ENCODE measurements at places on chromosomes 2 and 18.
A peak's percentile ranks its signal among the peaks of the same experiment; 100 is the strongest.

DNA sequence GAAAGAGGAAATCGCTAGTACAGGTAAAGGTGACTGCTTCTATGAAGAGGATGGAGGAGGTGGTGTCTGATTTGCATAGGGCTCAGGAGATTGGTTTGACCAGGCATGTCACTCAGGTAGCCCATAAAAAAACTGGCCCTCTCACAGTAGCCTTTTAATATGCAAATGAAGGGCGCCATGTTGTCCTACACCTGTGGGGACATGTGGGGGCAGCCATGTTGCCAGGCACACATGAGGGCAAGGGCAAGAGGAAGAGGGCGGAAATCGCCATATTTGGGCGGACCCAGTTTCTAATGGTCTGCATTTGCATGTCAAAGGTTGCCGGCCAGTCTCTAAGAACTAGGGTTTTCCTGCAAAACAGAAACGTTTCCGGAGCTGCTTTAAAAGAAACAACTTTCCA lies 1330.6 kb downstream of the DSC3 start:
- no peak for DNase-seq

DNA sequence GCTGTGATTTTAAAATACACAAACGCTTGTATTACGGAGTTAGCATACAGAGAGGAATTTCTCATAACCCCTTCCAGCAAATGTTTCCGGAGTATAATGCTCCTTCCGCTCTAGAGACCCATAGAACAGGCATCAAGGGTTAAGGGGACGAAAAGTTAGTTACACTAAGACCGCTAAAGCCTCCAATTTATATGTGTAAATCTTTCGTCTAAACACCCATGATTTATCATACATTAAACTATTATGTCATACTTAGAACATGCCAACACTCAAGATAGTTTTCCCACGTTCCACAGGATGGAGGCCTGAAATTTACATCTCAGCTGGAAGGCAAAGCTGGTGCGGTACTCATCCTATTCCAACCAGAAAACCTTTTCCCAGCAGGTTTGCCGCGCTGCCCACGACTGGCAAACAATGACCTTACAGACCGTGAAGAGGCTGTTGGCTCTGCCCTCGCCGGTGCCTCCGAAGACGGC lies 650 bp downstream of the ORMDL1 start:
- DNase-seq, result no peak

GRCh38 chr2:8222979-8223694 lies 458.7 kb upstream of the ID2 start:
- DNase-seq, result no peak

- no peak for DNase-seq
These were observed 55.7 kb upstream of the EML4 start for GRCh38 chr2:42113452-42113851.

DNA sequence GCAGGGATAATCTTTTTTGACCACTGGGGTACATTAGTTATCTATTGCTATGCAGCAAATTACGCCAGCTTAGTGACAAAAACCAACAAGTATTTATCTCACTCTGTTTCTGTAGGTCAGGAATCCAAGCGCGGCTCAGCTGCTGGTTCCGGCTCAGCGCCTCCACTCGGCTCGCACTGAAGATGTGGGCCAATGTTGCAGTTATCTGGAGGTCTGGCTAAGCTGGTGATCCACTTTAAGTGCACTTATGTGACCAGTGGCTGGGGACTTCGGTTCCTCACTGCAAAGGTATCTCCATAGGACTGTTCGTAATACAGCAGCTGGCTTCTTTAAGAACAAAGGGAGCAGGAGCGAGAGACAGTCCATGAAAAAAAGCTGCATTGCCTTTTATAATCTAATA lies 591.9 kb downstream of the TMEM182 start:
- no peak for DNase-seq

- DNase-seq, result no peak
These were observed 45.6 kb upstream of the SELENOI start for GRCh38 chr2:26300234-26300925.

DNA sequence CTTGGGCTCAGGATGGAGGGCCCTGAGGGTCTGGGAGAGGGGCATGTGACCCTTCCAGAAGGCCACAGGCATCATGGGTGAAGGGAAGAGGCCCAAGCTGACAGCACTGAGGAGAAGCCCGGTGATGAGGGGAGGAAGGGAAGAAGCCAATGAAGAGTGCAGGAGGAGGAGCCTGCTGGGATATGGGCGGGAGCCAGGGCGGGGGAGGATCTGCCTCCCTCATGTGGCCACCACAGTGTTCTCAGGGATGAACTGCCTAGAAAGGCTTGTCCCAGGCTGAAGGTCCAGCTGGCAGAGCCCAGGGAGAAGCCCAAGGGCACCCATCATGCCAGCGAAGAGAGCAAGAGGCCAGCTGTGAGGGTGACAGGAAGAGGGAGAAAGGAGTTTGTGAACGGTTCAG lies 24.6 kb upstream of the PLB1 start:
- DNase-seq, result no peak

DNA sequence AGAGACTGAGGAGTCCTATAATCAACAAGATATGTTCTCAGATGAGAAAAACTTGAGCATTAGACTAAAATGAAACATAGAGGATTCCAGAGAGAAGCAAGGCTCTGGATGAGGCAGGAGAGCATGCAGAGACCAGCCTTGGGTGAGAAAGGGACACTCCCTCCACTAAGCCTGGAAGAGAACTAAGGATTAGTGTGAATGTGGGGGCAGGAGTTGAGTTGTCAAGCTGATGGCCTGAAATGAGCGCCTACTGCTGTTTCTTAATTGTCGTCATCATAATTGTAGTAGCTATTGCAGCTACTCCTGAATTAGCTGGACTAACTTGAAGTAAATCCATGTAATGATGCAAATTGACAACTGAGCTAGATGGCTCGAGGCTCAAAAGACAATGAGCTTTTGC lies 114.1 kb downstream of the PKP4 start:
- no peak for DNase-seq

GRCh38 chr18:62523631-62524439 lies 1.0 kb downstream of the ZCCHC2 start:
- peak; percentile 32 for DNase-seq

- DNase-seq, result no peak
These were observed 149.8 kb downstream of the AGPS start for GRCh38 chr2:177542396-177542795.

GRCh38 chr2:168130346-168130745 lies 117.0 kb downstream of the STK39 start:
- DNase-seq, result no peak

DNA sequence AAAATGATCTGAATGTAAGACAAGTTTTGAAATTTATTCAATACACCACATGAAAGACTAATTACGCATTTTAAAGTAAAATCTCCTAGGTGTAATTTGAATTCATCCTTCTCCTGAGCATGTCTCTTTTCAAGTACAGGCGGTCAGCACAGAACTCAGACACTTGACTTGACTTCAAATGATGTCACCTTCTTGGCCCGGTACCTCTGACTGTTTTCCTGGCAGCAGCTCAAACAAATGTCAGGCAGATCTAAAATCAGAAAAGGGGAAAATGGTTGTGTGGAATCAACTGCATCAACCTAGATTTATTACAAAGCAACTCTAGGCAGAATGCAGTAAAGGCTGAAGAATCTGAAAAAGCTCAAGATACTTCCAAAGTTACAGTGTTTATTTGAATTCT lies 11.4 kb upstream of the PROKR1 start:
- no peak for DNase-seq

- no peak for DNase-seq
These were observed 29.4 kb upstream of the CHMP3 start for GRCh38 chr2:86592547-86593230.

- no peak for DNase-seq
These were observed 97.6 kb downstream of the EPB41L5 start for GRCh38 chr2:120110507-120110906.

DNA sequence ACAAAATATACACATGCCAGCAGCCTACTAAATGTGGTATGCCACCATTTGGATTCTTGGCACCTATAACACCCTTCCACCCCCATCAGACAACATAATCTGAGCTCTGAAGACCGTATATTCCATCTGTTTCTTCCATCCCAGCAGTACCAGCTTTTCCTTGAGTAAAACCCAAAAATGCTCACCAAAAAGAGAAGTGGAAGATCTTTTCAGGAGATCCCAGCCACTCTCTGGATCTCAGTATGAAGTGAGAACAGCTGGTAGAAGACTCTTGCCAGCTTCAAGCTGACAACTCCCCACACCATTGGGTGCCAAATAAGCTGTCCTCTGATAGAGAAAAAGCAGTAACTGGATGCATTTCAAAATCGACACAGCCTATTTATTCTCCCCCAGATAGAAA lies 22.6 kb downstream of the REG1B start:
- no peak for DNase-seq

DNA sequence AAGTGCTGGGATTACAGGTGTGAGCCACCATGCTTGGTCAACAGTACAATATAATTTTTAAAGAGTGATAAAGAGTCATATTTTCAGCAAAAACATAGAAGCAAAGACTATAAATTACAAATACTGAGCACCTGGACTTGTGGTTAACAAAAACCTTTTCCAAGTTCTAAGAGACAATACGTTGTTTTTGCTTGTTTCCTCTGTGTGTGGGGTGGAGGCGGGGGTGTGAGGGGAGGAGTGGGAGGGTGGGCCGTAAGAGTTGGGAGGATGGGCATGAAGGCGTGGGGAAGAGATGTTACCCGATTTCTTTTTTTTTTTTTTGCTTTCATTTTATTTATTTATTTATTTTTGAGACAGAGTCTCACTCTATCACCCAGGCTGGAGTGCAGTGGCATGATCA lies 78.0 kb upstream of the WIPF1 start:
- no peak for DNase-seq

- DNase-seq, result no peak
These were observed 5.6 kb upstream of the CPLX4 start for GRCh38 chr18:59323931-59324622.

- DNase-seq, result no peak
These were observed at the start of gene SOX11 for GRCh38 chr2:5691985-5692529. Gene SOX11 (plus strand): TSS chr2:5692384. CDS start chr2:5692722, 338 bp downstream.

DNA sequence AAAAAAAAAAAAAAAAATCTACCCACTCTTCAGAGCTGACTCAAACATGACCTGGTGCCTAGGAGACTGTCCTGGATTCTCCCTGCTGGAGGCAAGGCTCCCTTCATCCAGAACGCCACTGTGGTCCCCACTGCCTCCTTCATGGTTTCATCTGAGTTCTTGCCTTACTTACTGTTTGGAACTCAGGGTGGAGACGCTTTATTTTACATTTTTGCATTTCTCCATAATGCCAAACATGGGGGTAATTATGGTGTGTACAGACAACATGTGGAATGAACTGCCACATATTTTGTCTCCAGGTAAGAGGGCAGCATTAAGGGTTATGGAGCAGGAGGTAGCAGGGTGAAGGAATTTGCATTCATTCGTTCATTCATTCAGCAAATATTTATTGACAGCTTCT lies 154.0 kb upstream of the MSH6 start:
- no peak for DNase-seq

DNA sequence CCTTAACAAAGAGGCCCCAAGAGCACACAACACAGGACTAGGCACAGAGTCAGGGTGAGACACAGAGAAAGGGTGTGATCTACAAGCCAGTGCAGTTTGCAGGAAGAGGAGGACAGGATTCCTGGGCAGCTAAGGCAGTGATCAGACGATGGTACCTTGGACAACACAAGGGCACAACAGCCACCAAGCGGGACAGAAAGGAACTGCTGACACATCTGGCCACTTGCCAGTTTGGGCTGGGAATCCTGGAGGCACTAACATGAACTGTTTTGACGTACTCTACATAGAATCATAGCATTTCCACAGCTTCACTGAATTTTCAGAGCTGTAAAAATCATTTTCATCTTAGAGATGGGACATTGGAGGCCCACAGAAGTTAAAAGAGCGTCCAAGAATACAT lies 221.5 kb upstream of the SLC35G4 start:
- no peak for DNase-seq

GRCh38 chr2:127620866-127621265 lies 25.1 kb upstream of the GPR17 start:
- DNase-seq, result no peak

GRCh38 chr18:9474108-9474982 lies 968 bp upstream of the RALBP1 start:
- no peak for DNase-seq

- no peak for DNase-seq
These were observed 170.4 kb downstream of the NCK2 start for GRCh38 chr2:105915005-105915558.

DNA sequence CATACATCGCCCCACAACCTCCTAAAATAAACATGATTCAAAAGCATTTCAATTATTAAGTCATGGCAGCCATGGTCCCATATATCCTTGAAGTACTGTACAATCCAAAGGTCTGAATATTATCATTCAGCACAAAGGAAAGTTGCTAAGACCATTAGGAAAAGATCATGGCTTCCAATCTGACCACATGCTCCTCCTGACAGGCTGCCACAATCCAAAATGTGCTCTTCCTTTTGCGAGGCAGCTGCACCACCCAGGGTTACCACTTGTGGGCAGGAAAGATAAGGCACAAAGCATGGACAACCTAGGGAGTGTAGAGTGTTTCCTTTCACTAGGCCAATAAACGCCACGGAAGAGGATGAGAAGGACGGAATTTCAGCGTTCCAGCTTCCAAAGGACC lies 5.4 kb downstream of the BOLA3 start:
- no peak for DNase-seq

- DNase-seq, result no peak
These were observed 69.0 kb downstream of the TPO start for GRCh38 chr2:1482253-1482675.

DNA sequence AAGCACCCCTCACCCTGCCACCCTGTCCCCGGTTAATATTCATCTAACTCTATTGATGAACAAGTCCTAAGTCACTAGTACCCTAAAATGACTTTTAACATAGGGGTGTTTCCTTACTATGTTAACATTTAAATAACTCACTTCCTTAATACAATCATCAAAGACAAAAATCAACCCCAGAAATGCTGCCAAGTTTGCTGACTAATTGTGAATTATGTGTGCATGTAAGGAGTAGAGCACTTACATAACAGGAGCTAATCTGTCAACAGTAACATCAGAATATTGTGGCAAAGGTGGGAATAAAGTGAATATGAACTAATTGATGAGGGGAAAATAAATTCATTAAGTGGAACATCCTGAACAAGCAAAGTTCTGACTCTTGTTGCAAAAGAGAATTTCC lies 81.4 kb upstream of the ERBB4 start:
- no peak for DNase-seq

DNA sequence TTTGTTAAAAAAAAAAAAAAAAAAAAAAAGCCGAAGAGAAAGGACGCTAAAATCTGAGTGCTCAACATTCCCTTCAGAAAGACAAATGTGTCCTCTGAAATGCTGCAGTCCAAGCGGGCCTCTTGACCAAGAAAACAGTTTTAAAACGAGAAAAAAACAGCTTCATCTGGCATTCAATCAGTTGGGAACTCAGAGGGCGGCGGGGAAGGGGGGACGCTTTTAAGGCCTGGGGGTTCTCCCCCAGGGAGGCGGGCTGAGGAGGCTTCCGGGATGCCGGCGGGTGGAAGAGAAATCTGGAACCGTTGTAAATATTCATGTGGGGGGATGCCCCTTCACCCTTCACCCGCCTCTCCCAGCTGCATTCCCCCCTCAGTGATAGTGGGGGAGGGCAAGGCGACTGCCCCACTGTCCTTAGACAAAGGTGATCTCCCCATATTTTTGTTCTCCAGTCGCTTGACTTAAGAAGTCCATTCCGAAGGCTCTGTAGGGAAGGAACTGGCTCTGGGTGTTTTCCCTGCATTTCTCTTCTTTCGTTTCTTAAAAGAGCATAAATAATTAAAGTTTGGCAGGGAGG lies 3.3 kb upstream of the HOXD11 start:
- DNase-seq, result no peak

All from effector memory CD4-positive, alpha-beta T cell (primary cell).